ENCODE measurements at places on chromosomes 4 and X.
A peak's percentile ranks its signal among the peaks of the same experiment; 100 is the strongest.

GRCh38 chr4:138188406-138189084 is 53.6 kb downstream of the SLC7A11 start:
- DNase-seq: no peak

DNA sequence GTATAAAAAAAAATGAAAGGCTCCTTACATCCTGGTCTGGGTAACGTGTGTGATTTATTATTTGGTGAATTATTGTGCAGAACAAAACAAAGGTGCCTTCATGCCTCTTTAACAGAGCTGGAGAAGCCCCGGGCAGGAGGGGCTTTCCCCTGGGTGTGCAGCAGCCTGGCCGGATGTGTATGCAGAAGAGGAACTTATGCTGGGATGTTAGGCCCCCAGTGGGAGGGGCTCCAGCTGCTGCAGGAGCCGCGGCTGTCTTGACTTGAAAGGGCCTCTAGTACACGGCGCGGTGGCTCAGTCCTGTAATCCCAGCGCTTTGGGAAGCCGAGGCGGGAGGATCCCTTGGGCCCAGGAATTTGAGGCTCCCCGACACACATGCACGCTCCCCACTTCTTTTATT is 16.0 kb downstream of the CCNQ start:
- peak; percentile 65 for DNase-seq

- DNase-seq: no peak
These were observed 144.3 kb upstream of the SMAD1 start for GRCh38 chr4:145337391-145337790.

DNA sequence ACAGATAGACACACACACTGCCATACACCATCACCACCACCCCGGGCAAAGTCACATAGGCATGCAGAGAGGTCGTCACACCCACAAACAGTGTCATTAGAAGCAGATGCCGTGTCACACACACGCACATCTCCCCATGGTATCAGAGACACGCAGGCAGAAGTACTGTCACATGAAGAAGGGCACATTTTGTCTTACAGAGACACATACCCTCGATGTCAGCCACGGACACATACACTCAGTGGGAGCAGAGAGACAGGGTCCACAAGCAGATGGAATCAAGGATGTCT is 3.3 kb downstream of the NALF2 start:
- DNase-seq: no peak
